Cardiac septum (tissue), 1 donor: ENCODE measurements at places on chromosomes 4 and X. TPM values are rescaled to one million over a fixed set of nuclear protein-coding genes. Genes with fewer than 3 reads are reported as not detected.
A peak's percentile ranks its signal among the peaks of the same experiment; 100 is the strongest.

GRCh38 chrX:103338663-103339062 is 8.6 kb downstream of the TCEAL7 start:
- DNase-seq = no peak

GRCh38 chrX:96430756-96431455 is 253.7 kb upstream of the DIAPH2 start:
- DNase-seq = no peak

DNA sequence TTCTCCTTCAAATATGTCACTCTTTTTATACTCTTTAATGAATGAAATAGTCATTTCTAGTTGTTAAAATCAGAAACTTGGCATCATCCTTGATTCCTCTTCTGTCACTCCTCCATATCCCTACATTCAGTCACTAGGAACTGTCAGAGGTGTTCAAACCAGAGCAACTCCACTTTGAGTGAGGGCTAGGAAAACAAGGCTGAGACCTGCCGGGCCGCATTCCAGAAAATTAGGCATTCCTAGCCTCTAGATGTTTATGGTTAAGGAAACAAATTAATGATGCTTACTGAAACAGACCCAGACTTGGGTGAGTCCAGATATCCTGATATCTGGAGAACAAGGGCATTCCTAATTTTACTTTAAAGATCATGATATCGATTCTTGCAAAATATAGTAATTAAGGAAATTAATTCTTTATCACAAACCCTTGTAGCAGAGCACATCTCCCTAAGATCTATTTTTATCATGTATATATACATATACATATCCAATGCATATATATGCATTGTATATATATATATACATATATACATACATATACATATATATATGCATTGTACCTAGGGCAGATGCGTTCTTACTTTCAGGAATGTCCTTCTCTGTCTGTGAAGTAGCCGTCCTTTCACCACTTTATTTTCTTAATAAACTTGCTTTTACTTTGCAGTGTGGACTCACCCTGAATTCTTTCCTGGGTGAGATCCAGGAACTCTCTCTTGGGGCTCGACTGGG is 98.4 kb upstream of the GC start:
- DNase-seq = no peak

- DNase-seq = peak; percentile 63
Observed at GRCh38 chr4:10006231-10006600, 15.1 kb downstream of the SLC2A9 start.

- no peak for DNase-seq
Observed at GRCh38 chrX:56729152-56729850, at the start of gene NBDY. Gene NBDY, plus strand, starts transcription at chrX:56729243. Its CDS starts 111 bp downstream, at chrX:56729354.

PDE5A gene
- total RNA-seq = 20.0 TPM

DNA sequence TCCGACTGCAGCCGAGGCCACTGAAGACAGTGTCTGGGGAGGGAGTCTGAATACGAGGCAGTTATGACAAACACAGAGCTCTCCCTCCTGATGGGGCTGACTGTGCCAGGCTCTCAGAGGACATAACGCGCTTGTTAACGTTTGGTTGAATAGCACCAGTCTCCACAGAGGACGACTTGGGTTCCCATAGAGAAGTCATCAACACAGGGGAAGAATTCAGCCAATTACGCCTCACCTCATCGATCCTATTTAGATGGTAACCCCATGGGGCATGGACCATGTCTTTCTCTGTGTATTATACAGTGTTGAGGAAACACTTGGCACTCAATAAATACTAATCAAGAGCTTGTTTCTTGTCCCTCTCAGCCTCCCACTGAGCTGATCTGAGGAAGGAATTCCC is 642.6 kb upstream of the LCORL start:
- DNase-seq = no peak

- DNase-seq = no peak
Observed at GRCh38 chrX:69556060-69557011, 52.2 kb downstream of the NALF2 start.

DNA sequence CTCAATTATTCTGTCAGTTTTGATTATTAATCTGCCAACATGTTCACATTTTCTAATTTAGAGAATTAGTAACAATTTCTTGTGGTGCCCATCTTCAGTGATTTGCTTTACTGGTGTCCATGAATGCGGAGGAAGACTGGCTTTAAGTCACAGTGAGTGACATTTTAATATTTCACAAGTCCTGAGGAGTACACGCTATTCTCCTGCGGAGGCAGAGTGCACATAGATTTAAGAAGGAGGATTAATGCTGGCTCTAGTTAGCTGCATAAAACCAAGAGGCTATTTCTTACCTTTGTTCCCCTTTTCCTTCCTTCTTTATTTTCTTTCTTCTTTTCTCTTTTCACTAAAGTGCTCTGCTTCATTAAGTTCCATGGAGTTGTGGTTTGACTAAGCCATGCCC is 495.2 kb upstream of the IGFBP7 start:
- no peak for DNase-seq

ADRA2C gene
- total RNA-seq = 5.4 TPM

OPRPN gene
- not detected for total RNA-seq

DNA sequence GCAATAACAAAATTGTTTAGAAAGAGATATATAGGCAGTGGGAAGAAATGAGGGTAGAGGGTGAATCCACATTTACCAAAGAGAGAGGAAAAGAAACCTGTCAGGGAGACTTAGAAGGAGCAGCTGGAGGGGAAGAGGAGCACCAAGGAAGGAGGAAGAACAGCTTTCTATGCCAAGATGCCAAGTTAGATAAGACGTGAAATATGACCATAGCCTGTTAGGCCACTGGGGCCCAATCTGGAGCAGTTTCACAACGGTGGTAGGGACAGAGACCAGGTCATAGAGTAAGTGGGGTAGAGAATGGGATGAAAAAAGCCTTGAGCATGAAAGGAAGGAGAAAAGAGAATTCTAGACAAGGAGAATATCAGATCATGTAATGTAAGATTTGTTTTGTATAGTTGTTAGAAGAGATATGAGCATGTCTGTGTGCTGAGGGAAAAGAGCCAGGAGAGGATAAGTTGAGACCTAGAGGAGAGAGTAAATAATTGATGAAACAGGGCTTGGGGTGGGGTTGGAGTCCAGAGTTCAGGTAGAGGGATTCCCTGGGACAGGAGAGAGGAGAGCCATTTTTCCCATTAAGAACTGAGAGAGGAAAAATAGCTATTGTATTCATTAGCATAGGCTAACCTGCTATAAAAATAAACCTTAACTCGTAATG is 4.4 kb upstream of the SOWAHB start:
- DNase-seq = no peak

DNA sequence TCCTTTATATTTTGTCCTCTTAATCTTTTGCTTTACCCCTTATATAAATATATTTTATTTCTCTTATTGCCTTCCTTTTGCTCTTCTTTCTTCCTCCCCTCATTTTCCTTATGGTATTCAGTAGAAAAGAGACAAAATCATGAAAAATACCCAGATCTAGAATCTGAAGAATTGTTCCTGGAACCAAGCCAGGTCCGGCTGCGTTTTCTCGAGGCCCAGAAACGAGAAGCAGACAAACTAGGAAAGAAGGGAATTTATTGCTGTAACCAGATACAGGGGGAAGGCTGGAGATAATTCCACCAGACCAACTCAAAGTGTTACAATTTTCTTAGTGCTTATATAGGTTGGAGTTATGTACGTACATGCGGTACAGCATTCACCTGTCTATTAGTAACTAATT is 328.7 kb downstream of the GABRG1 start:
- DNase-seq = no peak

PDZD11 gene
- total RNA-seq = 32.7 TPM

DNA sequence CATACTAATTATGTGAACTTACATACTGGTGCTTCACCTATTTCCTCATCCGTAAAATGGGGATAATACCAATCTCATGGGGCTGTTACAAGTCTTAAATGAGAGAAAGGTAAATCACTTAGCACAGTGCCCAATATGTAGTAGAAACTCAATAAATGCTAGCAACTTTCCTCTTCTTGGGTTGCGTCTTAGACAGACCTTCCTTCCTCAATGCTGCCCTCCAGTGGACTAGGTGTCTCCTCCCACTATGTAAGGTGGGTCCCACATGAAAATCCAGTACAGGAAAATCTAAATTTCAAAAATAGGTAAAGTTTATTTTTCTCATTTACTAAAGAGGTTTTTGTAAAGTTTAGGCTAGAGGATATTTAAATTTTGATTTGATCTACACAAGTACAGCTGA is 20.6 kb downstream of the ZDHHC9 start:
- no peak for DNase-seq

DNA sequence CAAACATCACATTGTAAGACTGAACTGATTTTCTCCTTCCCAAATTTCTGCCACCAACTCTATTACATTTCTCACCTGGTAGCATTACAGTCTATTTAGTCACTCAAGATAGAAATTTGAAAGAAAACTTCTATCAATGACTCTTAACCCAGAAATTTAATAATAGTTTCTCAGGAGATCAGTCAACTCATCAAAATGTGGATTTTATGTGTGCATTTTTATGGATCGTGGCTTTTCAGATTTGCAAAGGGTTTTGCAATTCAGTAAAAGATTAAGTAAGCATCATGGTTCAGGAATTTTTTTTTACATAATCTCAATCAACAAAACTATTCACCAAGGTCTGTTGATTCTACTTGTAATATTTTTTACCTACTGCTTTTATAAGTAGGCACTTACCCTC is 111.1 kb downstream of the CFAP299 start:
- no peak for DNase-seq

DNA sequence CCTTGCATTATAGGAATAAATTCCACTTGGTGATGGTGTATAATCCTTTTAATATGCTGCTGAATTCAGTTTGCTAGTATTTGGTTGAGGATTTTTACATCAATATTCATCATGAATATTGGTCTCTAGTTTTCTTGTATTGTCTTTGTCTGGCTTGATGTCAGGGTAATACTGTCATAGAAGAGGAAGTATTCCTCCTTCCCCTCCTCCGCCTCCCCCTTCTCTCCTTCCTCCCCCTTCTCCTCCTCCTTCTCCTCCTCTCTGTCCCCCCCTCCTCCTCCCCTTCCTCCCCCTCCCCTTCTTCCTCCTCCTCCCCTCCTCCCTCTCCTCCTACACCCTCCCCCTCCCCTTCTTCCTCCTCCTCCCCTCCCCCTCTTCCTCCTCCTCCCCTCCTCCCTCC is 65.8 kb downstream of the RGS12 start:
- no peak for DNase-seq

GRCh38 chrX:144840616-144841015 is 406.7 kb upstream of the SPANXN1 start:
- no peak for DNase-seq

DNA sequence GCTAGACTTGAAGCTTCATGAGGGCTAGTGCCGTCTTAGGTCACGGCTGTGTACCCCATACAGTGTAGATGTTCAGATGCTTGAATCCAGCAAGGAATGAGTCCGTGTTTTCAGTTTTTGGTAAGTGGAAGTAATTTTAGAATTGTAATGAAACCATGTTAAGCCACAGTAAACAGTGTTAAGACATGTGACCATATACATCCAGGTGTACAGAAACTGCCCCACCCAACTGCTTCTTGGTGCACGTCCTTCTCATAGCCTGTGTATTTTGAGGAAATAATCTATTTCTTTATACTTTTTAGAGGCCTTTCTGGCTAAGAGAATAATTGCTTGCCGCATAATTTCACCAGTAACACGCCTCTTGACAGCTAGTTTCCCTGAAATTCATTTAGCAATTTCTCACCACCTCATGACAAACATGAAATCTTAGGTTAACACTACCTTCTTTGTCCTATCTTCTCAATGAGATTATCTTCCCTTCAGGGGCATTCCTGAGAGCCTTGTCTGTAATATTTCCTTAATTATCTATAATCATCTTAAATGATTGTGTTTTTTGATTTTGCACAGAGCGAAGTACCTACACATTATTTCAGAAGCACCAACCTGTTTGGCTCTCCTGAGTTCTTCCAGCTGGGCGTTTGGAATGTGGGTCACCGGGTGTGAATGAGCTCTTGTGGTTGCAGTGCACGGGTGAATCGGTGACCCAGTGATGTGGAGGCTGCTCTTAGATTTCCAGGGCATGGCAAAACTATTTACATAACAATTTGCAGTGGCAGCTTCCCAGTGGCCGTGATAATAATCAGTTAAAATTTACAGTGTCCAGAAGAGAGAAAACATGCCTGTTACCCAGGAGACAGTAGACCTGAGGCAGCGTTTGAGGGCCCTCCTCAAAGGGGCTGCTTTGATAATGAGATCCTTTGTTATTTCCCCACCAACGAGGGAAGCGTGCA is 50.2 kb upstream of the TADA2B start:
- no peak for DNase-seq

DNA sequence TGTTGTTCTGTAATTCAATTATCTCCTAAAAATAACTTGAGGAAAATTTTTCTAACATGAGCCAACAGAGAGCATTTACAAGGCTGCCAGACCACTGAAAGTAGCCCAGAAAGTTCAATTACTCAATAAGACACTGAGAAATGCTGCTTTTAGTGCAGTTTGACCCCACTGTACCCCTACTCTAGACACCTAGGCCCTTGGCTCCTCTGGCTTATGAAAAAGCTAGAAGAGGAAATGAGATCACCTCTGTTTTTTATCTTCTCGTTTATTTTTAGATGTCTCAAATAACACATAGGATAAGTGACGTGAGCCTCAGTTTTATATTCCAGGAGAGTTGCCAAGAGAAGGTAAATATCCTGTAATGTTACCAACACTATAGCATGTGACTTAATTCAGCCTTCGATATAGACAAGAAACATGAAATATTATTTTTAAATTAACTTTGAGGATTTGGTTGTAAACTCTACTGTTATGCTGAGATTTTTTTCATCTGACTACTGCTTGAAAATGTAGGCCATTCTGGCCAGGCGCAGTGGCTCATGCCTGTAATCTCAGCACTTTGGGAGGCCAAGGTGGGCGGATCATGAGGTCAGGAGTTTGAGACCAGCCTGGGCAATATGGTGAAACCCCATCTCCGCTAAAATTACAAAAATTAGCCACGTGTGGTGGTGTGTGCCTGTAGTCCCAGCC is 24.4 kb downstream of the TNIP3 start:
- no peak for DNase-seq

DNA sequence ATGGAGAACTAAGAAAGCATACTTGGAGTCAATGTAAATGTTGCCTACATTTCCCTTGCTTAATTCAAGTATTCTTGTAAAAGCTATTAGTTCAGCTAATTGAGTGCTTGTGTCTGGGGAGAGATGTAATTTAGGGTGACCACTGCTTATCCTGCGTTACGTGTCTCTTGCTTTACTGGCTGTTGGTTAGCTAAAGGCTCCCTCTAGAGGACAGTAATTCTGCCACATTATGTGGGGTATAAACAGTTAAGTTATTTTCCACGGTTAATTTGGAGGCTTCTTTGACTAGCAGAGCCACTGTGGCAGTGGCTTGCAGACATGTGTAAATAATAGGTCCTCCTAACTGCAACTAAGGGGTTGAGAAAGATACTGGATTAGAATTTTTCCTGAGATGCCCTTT is 25.3 kb upstream of the NAF1 start:
- DNase-seq = no peak

- no peak for DNase-seq
Observed at GRCh38 chrX:40474205-40474626, 106.6 kb upstream of the ATP6AP2 start.
